ENCODE measurements at places on chromosomes 4 and X.

DNA sequence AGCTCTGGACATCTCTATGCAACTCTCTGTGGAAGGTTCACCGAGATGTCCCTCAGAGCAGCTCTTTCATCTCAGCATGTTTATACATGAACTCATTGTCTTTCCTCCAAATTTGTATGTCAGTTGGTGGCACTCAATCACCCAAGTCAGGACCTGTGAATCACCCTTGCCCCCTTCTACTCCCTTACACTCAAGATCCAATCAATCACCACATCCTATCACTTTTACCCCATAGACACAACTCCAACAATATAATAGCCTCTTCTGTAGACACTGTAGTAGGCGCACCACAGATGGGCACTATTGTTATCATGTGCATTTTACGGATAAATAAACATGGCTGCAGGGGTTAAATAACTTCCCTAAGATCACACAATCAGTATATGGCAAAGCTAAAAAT lies 41.3 kb upstream of the IRF2 start:
- DNase-seq, result no peak

DNA sequence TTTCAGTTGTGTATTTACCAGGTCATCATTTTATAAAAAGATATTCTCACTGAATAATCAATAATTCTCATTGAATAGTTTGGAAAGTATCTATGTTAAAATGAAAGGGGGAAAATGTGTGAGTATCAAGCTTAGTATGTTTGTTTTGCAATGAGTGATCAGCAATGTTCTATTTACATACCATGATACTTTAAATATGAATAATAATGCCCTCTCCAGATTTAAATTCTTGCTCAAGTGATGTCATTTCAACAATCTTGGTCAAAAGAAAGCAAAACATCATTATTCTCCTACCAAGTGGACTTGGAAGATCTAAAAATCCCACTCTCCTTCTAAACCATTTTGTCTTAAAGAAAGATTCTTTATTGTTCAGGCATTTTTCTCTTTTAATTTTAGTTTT lies 42.1 kb upstream of the ANKRD50 start:
- DNase-seq, result no peak

DNA sequence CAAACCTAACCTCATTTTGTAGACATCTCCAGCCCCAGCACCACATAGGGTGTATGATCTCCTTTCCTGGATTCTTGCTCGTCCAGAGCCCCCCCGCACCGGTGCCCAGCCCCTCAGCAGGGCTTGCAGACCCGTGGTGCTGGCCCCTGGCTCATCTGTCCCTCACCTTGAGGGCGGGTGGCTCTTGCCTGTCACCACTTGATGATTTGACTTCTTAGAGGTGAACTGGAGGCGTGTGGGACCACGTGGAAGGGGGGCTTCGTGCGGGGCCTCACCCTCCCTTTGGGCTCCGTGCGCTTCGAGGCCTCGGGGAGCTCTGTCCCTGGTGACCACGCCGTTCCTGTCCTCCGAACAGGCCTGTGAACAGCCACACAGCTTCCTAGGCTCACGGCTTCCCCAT lies 15.5 kb downstream of the UVSSA start:
- no peak for DNase-seq

DNA sequence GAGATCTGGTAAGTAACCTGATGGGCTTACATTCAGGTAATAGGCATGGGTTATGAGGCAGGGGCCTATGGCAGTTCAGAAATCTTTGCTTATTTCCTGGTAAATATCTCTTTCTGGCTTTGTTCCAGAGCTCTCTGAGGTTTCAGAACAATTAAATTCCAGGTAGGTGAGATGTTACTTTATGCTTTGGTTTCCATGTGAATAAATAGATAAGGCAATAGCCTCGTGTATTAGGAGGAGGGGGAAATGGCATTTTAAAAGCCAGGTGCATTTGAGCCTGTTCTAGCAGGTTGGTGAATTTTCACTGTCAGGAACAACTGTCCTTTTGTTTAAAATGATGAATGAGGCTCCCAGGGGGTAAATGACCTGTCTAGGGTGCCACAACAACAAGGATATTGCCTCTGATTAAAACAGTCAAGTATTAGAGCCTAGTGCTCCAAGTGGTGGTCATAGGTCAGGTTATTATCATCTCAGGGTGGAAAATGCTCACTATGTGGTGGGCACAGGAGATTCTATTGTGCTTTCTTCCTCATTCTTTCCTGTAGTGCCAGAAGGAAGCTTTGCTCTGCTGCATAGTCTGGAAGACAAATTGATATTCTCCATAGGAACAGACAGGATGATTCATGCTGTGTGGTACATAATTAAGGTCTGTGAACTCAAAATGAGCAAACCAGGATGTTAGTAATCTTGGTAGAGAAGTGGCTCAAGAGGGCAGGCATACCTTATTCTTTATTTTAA lies 296.2 kb downstream of the INPP4B start:
- DNase-seq, result no peak

DNA sequence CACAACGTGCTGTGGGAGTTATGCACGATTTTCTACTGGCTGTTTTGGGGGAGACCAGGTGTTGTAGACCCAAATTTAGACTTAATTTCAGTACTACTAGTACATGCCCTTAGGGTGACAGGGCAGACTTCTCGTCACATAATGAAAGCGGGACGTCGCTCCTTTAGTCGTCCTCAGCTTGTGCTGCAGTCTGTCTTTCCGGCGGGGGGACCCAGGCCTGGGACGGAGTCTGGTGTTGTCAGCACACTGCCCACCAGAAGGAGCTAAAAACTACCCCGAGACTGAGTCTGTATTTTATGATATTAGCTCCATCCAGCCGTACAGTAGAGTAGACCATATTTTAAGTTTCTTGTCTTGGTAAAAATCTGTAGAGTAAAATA lies 35.5 kb downstream of the NOP14 start:
- no peak for DNase-seq

DNA sequence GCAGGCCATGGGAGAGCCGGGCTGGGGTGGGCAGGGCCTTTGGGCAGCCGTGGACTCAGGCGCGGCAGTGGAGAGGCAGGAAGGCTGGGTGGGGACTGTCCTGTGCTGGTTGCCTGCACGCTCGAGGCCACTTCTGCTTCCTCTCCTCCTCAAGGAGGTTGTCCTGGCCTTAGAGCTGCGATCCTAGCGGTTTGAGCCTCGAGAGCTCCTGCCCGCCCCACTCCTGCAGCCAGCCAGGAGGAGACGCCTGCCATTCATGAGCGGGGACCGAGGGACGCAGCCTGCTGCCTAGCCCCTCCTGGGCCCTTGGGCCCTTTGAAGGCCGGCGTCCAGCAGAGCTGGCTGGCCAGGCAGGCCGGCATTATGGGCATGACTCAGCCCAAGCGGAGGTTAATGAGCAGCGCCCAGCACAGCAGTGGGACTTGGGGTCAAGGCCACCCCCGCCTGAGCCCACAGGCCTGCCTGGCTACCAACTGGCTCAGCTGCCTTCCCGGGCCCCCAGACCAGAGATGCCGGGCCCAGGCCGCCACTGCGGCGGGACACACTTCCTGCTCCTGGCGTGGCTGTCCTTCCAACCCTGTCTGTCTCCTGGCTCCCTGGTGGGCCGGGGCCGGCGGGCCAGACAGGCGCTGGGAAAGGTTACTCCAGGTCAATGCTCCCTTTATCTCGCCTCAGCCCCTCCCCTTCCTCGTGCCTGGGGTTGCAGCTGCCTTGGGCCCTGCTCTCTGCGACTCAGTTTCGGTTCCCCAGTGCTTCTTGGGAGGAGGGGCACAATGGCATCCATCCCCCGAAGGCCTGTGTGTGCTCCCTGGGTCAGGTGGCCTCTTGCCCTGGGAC lies 1.8 kb downstream of the ABCD1 start:
- peak; percentile 74 for DNase-seq

GRCh38 chr4:56286763-56287162 lies 100.5 kb downstream of the AASDH start:
- no peak for DNase-seq

GRCh38 chr4:140781596-140781995 lies 25.4 kb upstream of the TBC1D9 start:
- no peak for DNase-seq

- no peak for DNase-seq
These were observed 224.3 kb downstream of the DCLK2 start for GRCh38 chr4:150302553-150302952.

GRCh38 chr4:5052726-5053425 lies 1.6 kb downstream of the STK32B start:
- no peak for DNase-seq

GRCh38 chrX:1181170-1181569 lies 31.3 kb downstream of the CRLF2 start:
- DNase-seq, result no peak

DNA sequence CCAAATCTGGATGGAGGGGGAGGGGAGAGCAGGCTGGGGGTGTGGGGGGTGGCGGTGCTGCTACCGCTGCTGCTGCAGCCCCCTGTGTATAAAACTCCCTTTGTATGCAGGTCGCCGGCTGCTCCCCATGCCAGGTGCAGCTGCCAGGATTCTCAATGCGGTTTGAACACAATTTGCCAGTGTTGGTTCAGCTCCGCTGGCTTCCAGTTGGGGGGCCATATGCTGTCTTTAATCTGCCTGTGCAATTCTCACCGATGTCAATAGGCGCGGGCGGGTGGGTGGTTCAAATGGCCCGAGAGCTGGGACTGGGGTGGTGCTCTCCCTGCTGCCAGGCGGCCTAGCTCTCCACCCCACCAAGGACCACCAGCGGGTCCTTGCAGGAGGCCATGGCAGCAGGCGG lies 257.6 kb downstream of the BCOR start:
- no peak for DNase-seq

- DNase-seq, result no peak
These were observed 19.3 kb downstream of the DCTD start for GRCh38 chr4:182897601-182898478.

DNA sequence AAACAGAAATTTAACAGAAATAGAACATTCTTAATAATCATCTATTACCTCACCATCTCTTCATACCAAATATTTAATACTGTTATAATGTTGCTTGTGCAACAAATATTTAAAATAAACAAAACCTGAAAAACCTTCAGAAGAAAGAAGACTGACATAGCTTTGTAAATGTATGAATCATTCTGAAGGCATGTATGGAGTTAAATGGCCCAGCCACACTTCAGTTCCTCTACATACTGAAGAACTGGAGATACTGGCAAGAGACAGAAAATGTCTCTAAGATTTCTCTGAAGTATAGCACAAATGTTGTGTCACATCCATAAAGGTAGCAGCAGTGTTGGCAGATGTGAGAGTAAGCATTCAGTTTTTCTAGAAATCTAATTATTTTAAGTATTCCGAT lies 275.3 kb upstream of the FGF13 start:
- DNase-seq, result no peak

- no peak for DNase-seq
These were observed 54.3 kb downstream of the CHST7 start for GRCh38 chrX:46627711-46628419.

DNA sequence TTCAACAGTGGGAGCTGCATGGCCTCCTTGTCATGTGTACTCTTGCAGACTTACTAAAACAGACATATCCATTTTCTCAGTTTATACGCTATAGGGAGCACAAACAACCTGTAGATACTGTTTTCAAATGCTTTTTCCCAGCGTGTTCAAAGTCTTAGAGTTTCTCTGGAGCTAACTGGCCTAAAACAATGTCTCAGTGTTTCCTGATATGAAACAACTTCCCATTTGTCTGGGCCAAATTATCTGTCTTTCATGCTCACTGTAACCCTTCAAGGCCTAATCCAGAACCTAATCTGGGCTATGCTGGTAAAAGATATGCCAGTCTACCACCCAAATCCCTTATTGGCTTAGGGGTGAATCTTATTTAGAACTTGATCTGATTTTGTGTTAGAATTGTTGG lies 38.8 kb downstream of the RAB40A start:
- no peak for DNase-seq

DNA sequence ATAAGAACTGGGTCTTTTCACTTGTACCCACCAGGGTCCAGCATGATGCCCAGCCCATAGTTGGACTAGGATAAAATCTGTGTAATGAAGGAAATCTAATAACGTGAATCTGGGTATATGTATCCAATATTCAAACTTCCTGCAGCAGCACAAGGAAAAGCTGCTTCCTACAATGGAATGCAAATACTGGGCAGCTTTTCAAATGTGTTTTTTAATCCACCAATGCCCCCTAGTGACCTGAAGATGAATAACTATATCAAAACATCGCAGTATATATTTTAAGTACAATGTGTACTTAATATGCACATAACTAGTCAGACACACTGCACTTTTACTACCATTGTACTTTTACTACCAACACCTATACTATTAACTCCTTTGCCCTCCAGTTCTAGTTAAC lies 5.3 kb downstream of the APOO start:
- no peak for DNase-seq

DNA sequence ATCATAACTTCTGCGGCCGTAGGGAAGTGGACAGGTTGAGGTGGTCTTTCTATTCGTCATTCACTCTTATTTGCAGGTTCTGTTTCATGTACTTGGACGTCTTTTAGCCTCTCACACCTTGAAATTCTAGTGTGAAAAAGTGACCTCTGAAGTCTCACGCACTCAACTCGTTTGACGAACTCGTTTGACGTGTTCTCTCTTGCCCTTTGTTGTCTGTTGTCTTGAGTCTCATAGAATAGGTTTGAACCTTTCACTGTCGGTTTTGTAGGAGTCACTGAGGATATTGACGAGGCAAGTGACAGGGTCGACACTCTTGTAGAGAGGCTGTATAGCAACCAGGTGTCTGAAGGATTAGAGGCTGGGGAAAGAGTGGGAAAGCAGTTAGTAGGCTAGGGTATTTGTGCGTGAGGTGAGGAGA lies 1.1 kb upstream of the PGRMC2 start:
- DNase-seq, result peak; percentile 57

- no peak for DNase-seq
These were observed 186.5 kb downstream of the ANTXR2 start for GRCh38 chr4:79886557-79886956.

- DNase-seq, result no peak
These were observed 587.7 kb upstream of the PITX2 start for GRCh38 chr4:111210595-111210994.

- no peak for DNase-seq
These were observed 75.9 kb downstream of the SHISA3 start for GRCh38 chr4:42473071-42473684.

DNA sequence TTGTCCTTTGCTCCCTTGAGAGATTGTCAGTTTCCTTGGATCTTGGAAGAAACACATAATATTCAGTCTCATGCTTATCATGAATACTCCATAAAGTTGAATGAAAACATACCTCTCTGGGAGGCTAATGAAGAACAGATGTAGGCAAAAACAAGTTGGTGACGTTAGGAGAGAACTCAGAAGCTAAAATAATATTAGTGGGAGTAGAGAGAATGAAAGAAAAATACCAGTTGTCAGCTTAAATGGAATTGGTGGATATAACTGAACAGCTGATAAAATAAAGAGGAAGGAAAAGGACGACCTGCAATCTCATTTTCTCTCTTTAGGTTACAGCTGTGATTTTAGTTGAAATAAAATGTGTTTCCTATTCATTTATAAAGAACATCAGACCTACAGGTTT lies 124.8 kb downstream of the SNCA start:
- no peak for DNase-seq

All from CD4-positive, alpha-beta T cell treated with Interferon gamma for 1 hour (primary cell).